ENCODE measurements at places on chromosomes 3 and 15.

DNA sequence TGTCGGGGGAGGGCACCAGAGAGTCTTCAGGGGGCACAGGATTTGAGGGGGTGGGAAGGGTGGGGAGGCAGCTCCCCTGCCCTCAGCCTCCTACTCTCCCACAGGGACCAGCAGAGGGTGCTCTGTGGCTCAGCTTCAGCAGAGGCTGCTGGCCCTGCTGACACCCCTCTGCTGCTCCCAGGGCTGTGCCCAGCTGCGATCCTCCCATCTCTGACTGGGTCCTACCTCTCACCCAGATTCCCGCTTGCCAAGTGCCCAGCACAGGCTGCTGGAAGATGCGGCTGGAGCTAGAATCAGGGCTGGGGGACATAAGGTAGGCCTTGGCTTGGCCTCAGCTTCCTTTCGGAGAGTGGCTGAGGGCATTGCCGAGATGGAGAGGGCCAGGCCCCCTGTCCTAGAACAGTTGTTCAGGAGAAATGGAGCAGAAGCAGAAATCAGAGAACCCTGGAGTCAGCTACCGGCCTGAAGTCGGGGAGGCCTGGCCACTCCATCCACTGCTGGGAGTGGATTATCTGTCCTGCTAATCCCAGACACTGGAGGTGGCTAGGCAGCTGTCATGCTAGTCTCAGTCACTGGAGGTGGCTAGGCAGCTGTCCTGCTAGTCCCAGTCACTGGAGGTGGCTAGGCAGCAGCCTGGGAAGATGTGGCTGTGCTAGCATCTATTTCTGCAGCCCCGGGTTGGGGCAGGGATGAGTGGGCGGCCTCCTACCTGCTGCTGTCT is 3.9 kb downstream of the GRM2 start:
- DNase-seq: no peak

GRCh38 chr3:139577909-139578308 is 38.4 kb upstream of the RBP1 start:
- no peak for DNase-seq

GRCh38 chr3:57958642-57959422 is 49.4 kb upstream of the FLNB start:
- peak; percentile 71 for DNase-seq

GRCh38 chr3:177357352-177358090 is 160.2 kb upstream of the TBL1XR1 start:
- peak; percentile 65 for DNase-seq

DNA sequence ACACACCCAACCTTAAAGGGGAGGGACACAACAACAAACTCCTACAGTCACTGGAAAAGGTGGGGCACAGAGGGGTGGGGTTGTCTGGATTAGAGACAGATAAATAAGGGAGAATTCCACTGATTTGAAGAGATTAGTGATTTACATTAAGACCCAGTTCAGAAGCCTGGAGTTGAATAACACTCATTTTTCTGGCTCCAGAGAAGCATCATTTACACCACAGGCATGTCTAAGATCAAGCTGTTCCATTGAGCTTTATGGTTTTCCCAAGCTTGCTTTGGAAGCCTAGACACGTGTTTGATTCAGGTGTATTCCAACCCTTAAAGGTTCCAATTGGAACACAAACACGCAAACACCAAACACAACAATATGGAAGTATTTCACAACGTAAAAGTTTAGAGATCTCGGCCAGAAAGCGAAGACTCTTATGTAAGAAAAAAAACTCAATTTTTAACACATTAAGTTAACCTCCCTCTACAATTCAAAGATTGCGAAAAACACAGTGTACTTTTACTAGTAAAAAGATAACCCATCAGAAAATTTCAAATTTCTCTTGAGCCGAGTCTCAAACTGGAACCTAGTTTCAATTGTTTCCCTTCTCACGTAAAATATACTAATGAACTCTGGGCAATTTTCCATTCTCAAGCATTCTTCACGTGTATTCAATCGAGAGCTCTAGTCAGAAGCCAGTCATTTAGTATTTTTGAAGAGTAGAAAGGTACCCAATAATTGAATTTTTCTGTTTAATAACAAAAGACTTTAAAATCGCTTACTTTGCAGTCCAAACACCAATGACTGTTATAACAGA is 2.1 kb downstream of the TRA2B start:
- no peak for DNase-seq

- no peak for DNase-seq
These were observed 32.7 kb upstream of the CPOX start for GRCh38 chr3:98626151-98626550.
